Fibroblast of the conjunctiva (primary cell): ENCODE measurements at places on chromosomes 13 and 19.
A peak's percentile ranks its signal among the peaks of the same experiment; 100 is the strongest.

DNA sequence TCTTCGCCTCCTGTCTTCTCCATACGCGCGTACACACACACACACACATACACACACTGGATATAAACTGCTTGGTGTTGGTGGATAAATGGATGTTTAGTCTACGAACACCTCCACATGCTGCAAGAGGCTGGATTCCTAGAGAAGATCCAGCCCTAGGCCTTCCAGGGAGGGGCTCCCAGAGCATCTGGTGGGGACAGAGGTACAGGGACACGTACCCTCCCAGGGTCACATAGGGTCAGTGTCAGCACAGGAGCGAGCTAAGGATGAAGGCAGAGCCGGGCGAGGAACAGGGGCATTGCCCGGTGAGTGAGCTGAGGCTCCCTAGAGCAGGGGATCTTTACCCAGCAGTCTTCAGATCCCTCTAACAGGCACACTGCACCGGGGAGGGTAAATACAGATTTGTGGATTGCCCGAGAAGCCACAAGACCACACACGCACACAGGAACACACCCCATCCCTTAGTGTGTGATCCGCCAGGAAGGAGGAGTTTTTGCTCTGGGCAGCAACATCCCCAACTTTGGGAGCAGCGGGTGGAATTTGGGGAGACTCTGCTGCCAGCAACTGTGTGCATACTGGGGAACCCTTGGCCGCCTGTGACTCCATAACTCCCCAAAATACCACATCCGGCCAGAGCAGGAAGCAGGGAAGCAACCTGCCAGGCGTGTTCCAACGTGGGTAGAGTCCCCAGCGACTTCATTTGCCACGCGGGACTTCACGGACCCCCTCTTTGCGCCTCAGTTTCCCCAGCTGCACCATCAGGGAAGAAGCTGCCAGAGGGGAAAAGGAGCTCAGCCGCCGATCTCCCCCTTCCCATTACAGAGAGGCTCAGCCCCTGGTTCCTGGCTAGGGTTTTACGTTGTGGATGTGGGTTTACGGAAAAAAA lies 5.8 kb upstream of the TLE2 start:
- no peak for DNase-seq

DNA sequence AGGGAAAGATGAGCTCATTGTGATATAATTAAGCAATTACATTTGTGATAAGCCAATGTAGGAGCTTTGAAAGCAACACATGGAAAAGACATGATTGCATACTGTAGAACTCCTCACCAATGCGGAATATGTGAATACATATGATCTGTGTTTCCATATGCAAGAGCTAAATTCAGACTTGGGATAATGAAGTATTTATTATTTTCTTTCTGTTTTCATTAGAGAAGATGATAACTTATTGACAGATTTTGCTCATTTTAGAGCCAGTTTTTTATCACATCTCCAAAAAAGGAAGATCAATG lies 14.2 kb downstream of the FAM124A start:
- DNase-seq, result no peak

DNA sequence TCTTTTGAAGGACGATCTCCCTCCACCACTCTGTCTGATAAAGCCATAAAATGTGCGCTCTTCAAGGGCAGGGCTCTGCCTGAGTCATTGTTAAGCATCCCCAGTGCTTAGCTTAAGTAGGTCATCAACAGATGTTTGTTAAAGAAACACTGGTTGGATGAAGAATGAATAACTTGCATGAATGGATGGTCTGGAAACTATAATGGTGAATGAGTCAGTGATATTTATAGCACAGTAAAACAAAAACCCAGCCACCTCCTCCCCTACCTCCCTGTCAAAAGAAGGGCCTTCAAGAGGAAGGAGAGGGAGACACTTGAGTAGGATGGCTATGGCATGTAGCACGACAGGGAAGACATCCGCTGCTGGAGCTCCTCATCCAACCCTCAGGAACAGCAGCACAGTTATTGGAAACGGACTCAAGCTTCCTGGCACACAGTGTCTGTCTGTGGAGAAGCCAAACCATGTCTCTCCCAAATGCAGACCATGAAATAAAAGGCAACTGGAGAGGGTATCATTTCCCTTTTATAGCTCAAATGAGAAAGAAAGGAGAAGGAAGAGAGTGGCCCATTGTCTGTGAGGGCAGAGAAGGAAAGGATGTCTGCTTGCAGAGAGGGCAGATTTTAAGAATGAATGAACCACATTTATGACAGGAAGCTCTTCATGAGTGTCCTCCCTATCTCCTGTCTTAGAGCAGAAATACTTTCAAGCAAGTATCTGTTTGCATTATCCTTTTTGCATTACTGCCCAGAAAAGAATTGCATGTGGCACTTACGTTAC lies 183.5 kb upstream of the UBL3 start:
- peak; percentile 74 for DNase-seq

- peak; percentile 55 for DNase-seq
Observed at GRCh38 chr13:60431108-60431700, 34.2 kb downstream of the TDRD3 start.

DNA sequence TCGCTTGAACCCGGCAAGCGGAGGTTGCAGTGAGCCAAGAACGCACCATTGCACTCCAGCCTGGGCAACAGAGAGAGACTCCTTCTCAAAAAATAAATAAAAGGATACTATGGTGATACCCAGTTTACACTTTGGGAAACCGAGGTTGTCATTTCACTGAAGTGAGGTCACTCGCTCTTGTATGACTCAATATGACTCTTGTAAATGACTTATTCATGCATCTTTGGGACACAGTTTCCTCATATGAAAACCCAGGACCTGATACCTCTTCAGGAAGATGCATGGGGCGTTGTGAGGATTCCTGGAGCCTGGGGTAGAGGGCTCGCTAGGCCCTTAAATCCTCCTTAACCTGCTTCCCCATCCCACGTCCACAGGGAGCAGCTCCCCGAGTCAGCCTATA lies 4.5 kb downstream of the PSMD8 start:
- DNase-seq, result no peak

DNA sequence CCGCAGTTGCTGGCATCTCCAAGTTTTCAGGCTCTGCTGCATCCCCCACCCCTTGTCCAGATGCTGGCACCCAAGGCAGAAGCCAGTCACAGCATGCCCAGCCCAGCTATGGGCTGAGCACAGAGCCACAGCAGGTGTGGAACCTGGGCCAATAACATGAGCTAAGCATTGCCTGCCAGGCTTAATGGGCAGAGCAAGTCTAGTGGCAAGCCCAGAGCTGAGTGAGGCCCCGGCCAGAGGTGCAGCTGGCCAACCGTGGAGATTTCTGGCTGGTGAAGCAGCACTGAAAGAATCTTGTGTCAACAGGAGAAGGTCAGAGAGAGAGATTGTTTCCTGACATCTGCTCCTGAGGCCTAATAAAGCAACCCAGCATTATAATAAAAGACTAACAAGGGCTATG lies 111.0 kb downstream of the B3GLCT start:
- DNase-seq, result no peak

GRCh38 chr19:33358408-33358807 lies 15.1 kb upstream of the CEBPG start:
- no peak for DNase-seq

GRCh38 chr19:45767881-45768654 lies 984 bp downstream of the SIX5 start:
- no peak for DNase-seq

DNA sequence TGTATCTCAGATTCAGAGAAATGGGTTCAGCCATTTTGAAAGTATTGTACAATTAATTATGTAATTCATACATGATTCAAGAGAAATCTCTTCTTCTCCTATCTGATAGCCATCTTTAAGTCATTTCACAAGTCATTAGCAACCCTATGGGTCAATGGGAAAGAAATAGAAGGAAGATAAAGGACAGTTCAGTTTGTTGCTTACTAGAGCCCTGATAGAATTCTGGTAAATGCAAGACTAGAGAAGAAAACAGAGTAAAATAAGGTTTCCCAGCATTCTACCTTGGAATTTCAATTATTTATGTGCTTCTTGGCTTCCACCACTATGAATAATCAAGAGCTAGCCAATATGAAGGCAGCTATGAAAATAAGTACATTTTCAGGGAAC lies 117.7 kb downstream of the LHFPL6 start:
- no peak for DNase-seq

DNA sequence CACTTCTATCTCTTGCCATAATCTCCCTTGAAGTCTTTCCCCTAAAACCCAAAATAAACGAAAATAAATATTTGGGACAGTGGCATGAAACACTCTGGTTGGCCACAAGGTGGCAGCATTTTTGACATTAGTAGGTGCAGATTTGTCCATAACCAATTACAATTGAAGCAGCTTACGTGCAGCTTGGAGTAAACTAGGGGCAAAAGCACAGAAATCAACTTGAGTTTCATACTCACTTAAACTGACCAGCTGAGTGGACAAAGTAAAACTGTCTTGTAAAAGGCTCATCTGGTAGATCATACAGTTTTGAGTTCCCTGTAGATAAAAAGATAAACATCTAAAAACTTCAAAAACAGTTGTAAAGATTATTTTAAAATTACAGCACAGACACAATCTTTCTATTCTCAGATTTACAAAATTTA lies 18.8 kb downstream of the PDCD5 start:
- DNase-seq, result peak; percentile 56

DNA sequence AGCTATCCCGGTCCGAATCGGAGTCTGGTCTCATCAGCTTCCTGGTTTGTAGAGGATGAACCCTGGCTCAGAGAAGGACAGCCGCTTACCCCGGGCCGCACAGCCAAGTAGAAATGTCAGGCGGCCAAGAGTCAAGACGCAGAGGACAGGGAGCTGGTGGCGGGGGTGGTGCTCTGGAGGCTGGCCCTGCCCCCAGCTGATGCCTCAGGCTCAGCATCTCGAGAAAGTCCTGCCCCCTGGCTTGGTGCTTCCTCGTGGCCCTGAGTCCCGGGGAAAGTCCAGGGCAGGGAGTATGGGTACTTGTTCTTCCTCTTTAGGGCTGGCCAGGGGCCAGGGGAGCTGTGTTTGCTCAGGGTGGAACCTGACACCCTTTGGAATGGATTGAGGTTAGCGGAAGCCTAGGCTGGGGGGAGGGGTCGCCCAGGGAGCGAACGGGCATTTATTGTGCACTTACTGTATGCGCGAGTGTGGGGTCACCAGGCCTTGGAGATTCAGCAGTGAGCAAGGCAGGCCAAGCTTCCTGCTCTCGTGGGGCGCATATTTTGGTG lies 2.2 kb downstream of the TJP3 start:
- DNase-seq, result no peak

- no peak for DNase-seq
Observed at GRCh38 chr13:21676611-21677021, 5.7 kb downstream of the FGF9 start.

DNA sequence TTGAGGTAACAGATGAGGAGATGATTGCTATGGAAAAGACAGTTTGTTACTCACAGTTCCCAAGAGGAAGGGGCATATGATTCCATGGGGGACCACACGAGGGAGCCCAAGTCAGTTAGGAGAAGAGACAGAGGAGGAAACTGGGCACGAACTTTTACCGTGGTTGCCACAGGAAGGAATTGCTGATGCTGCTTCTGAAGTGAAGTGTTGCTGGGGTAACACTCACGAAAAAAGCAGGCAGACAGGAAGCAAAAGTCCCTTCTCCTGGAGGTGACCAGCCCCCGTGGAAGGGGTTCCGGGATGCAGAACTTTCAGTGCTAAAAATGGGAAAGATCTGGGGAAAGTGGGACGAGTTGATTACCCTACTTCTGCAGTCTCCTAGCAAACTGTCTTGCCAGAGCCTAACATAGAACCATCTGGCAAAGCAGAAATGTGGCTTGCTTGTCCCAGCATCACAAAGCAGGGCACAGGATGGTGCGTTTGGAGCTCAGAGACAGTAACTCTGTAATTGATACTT lies 35.4 kb upstream of the MAP3K10 start:
- DNase-seq, result no peak

DNA sequence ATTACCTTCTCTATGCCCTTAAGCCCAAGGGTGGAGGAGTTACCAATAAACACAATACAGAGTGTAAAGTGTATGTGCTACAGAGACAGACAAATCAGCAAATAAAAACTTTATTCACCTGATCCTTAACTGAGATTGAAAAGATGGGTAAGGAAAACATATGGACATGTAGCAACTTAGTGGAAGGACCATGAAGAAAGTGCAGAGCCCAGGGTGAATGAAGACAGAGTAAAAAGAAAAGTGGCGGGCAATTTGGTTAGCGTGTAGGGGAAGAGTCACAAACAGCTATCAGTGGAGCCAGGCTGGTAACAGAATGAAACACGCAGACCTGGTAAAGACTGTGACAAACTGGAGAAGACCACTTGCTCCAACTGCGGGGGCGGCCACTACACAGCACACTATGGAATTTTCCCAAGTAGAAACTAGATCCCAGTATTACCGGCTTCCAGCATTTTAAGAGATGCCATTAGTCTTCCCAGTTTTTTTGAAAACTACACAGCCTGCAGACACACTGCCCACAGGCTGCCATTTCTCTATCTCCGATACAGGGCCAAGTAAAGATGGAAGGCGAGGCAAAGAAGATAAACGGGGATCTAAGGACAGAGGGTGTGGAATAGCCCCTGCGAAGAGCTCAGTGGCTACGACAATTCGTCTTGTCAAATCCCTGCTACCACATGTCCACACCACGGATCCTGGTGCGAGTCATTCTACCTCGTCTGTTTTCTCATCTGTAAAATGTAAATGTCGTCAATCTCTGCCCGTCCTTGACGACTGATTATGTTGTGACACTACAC lies 1.2 kb downstream of the UQCRFS1 start:
- peak; percentile 1 for DNase-seq

DNA sequence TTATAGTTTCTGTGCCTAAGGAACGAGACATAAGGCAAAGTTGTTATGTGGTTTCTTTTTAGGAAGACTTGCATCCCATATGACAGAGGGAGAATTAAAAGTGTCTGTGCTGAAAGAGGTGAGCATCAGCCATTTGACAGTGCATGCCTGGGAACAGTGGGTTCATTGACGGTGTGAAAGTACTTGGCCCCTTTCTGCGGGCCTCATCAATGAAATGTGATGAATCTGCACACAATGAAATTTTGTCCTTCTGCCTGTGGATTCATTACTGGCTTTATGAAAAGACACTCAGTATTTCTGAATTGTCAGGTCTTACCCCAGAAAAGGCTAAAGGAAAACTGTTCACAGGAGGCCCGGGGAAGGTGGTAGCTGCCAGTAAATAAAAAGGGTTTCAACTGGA lies 295.8 kb downstream of the FOXO1 start:
- DNase-seq, result no peak

DNA sequence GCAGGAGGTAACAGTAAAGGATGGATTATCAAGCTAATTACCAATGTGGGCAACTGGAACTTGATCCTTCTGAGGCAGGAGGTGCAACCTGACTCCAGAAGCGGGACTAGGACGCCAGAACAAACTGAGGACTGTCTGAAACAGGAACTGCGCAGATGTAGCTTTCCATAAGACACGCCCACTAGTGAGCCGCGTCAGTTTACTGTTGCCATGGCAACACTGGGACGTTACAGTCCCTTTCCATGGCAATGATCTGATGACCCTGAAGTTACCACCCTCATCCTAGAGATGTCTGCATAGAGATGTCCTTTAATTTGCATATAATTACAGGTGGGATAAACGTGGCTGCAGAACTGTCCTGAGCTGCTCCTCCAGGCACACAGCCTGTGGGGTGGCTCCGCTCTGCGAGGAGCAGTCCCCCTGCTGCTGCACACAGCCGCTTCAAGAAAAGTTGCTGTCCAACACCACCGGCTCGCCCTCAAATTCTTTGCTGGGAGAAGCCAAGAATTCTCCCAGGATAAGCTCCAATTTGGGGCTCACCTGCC lies 816.6 kb downstream of the UQCRFS1 start:
- no peak for DNase-seq

- no peak for DNase-seq
Observed at GRCh38 chr13:36905944-36906343, 14.1 kb downstream of the SMAD9 start.
